NCI-H187 treated with DMSO at 0.1 percent for 48 hours (cell line): ENCODE measurements at places on chromosomes 12 and 14.

- DNase-seq = no peak
Observed at GRCh38 chr14:64915029-64915424, 772 bp downstream of the CHURC1 start.

DNA sequence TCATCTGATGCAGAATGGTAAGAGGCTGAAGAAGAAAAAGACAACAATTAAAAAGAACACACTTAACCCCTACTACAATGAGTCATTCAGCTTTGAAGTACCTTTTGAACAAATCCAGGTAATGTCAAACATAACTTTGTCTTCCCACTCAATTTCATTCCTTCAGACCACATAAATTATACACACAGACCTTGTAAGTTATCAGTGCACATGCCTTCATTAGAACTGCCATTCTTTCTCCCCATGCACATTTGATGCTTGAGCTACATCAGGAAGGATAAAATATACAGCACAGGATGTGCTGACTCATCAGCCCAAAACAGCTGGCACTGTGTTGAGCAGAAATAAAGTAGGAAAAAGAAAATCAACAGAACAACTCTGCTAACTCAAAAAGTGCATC, 246.7 kb downstream of the PAWR start:
- no peak for DNase-seq

DNA sequence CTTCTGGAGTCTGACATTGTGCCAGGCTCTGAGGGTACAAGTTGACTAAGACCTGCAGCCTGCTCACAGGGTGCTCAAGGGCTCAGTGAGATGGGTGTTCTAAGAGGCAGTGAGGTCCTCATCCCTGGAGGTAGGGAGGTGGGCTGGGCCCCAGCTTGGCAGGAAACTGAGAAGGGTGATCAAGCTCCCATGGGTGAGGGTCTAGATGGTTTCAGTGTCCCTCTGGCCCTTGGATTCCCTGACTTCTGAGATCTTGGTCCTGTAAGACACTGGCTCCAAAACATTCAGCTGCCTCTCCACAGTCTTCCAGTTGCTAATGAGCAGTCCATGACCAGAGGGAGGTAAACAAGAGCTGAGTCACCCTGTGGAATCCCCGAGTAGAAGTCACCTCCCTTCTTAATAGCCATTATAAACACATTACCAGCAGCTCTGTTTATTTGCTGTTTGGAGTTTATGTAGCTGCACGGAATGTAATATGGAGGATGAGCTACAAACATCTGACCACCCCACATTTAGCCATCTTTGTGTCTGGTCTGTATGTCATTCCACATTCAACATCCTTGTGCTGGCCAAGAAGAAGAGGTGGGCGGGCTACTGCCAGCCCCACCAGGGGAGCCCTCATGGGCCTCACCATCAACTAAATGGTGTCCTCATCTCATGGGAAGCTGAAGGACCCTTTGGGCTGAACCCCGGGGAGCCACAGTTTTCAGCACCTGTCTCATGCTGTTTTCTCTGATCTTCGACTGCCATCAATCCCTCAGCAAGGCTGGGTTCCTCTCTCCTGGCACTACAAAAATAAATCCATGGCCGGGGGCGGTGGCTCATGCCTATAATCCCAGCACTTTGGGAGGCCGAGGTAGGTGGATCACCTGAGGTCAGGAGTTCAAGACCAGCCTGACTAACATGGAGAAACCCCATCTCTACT, 37.2 kb upstream of the BDKRB2 start:
- DNase-seq = no peak

DNA sequence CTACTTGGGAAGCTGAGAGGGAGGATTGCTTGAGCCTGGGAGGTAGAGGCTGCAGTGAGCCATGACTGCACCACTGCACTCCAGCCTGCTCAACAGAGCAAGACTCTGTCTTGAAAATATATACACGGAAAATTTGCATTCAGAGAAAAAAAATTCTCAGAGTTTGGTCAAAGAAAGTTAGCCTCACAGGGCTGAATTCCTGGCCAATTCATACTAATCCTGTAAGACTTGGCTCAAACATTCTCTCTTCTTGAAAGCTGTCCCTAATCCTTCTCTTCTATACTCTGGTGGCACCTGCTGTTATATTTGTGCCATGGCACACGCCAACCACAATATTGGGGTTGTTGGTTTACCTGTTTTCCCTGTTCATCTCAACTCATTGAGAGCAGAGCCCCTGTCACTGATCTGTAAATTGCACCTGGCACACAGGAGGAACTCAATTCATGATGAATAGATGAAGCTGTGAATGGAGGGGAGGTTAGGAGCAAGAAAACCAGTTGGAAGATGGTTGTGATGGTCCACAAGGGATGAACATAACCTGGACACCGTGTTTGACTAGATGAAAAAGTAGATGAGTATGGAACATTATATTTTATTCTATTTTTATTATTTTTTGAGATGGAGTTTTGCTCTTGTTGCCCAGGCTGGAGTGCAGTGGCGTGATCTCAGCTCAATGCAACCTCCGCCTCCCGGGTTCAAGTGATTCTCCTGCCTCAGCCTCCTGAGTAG, 36.8 kb upstream of the SPTSSA start:
- DNase-seq = no peak

DNA sequence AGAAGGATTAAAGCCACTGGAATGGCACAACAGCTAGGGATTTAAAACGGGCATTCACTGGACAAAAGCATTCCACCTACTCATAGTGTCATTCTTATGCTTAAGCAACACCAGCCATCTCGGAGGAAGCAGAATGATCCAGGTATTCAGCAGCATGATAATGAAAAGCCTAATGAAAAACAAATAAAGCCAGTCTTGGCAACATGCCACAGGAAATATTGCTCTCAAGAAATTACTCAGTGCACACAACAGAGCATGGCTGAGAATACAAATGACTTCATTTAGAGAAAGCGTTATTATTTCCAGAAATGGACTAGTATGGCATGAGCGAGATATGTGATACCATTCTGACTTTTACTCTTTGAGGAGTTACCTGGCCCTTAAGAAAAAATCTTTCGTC, 442.2 kb downstream of the APAF1 start:
- no peak for DNase-seq

DNA sequence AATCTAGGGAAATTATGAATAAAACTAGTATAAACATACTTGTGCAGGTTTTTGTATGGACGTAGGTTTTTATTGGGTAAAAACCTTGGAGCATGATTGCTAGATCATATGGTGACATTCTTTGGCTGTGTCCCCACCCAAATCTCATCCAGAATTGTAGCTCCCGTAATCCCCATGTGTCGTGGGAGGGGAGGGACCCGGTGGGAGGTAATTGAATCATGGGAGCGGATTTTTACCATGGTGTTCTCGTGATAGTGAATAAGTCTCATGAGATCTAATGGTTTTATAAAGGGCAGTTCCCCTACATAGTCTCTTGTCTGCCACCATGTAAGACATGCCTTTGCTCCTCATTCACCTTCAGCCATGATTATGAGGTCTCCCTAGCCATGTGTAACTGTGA, 120.9 kb downstream of the FOXA1 start:
- no peak for DNase-seq

DNA sequence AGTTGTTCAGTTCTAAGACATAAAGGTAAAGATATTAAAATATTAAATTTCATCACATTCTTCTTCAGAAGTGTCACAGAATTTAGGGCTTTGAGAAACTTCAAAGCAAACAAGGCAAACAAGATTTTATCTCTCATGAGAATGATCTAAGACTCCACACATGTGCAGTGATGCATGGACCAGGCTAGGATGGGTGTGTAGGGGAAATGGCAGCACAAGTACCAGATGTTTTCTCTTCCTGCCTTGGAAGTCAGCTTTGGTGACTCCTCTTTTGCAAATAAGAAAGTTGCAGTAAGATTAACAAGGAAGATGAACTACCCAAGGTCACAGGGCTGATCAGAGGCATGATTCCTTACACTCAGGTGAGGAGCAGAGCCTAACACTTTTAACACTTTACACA, 163.8 kb upstream of the LMNTD1 start:
- DNase-seq = no peak

- peak; percentile 42 for DNase-seq
Observed at GRCh38 chr12:50221228-50222008, 54.2 kb upstream of the CERS5 start.

GRCh38 chr12:7959701-7960121, 23.7 kb upstream of the SLC2A3 start:
- no peak for DNase-seq

- DNase-seq = no peak
Observed at GRCh38 chr12:113333877-113334785, 778 bp downstream of the SLC8B1 start.

DNA sequence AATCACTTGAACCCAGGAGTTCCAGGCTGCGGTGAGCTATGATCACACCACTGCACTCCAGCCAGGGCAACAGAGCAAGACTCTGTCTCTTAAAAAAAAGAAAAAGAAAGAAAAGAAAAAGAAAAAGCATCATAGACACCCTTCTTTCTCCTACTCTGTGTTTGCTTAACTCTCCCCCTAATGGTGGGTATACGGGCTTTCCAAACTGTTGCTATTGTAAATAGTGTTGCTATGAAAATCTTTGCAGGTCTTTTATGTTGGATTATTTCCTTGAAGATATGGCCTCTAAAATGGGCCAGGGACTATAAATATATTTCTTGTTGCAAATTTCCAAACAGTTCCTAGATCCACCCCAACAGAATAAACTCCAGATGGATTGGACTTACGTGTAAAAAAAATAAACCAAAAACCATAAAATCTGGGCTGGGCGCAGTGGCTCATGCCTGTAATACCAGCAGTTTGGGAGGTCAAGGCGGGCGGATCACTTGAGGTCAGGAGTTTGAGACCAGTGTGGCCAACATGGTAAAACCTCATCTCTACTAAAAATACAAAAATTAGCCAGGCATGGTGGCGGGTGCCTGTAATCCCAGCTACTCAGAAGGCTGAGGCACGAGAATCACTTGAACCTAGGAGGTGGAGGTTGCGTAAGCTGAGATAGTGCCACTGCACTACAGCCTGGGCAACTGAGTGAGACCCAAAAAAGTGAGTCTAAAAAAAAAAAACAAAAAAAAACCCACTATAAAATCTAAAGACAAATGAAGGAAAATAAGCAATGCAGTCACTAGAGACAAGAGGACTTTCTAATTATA, 25.9 kb downstream of the NFKBIA start:
- no peak for DNase-seq

DNA sequence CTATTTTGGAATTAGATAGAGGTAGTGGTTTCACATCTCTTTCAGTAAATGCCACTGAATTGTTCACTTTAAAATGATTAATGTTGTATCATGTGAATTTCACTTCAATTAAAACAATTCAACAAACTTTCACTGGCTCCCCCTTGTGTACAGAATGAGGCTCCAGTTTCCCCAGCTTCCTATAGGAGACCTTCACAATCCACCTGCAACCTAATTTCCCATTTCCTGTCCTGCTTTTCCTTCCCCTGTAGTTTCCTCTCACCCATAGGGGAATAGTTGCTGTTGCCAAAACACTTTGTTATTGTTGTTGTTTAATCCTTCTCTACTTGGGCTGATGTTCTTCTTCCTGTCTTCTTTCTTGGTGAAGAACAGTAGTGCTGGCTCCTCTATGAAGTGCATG, 59.8 kb downstream of the NPAS3 start:
- no peak for DNase-seq

DNA sequence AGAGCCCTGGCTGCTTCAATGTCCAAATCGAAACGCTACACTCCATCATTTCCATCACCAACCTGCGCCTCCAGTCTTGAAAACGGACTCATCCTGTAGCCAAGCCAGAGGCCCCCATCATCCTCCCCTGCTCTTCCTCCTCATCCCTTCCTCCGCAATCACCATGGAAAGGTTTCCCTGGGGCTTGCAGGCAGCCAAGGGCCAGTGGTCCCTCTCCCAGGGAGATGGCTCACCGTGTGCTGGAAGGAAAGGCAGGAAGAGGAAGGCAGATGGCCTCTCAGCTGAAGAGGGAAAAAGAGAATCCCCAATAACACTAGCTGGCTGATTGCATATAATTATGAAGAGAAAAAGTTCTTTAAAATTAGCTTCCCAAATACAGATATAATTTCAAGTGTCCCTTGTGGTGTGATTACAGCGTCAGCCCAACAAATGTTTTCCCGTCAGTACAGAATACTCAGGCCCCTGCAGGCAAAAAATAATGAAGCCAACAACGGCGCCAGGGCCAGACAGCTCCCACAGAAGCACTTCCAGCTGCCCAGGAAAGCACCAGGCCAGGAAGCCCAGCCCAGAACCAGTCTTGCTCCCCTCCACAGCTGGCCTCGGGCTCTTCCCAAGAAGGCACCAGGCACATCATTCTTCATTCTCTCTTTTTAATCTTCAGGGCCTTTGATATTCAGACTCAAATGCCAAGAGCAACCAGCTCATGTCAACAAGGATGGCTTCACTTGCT, 24.7 kb downstream of the ITPK1 start:
- no peak for DNase-seq

DNA sequence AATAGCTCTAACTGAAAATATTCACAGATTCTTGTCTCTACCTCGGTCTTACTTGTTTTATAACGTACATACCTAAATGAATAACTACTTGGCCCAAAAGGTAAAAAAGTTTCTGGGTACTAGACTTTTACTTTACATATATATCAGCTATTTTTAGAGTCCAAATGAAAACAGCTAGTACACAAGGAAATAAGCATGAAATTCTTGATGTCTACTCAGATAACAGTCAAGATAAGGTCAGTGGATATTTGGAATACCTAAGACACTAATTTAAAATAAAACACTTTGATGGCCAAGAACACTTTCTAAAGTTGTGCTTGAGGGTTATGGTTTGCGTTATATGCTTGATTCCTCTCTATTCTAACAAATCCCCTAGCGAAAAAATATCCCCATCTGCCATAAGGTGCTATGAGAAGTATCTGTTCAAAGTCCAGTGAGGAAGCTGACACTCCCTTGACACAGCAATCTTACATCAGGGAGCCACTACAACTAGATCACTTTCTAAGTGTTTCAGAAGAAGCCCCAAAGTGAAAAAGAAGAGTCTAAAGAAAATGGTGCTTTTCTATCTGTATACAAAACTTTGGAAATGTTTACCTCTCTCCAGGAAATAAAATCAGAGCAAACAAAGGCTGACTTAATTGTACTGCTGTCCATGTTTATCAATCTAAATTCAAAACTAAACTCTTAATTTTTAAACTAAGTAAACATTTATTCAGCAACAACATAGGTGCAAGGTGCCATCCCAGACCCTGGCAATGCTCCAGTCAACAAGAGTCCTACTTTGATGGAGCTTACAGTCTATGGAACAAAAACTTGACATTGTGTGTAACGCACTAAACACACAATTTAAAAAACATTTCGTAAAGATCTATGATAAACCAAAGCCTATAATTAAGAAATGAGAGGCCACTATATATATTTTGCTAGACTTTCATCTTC, 11.7 kb downstream of the PTPN21 start:
- no peak for DNase-seq

GRCh38 chr14:66311058-66311457, 175.1 kb upstream of the CCDC196 start:
- no peak for DNase-seq

GRCh38 chr14:94868772-94869072, 98.8 kb upstream of the GSC start:
- DNase-seq = no peak

GRCh38 chr12:5262885-5263284, 169.0 kb upstream of the NTF3 start:
- no peak for DNase-seq

GRCh38 chr14:104009297-104009696, 67.0 kb upstream of the RD3L start:
- DNase-seq = no peak
